ENCODE measurements at places on chromosomes 11 and 22. TPM values are rescaled to one million over a fixed set of nuclear protein-coding genes. Genes with fewer than 3 reads are reported as not detected.
A peak's percentile ranks its signal among the peaks of the same experiment; 100 is the strongest.

DNA sequence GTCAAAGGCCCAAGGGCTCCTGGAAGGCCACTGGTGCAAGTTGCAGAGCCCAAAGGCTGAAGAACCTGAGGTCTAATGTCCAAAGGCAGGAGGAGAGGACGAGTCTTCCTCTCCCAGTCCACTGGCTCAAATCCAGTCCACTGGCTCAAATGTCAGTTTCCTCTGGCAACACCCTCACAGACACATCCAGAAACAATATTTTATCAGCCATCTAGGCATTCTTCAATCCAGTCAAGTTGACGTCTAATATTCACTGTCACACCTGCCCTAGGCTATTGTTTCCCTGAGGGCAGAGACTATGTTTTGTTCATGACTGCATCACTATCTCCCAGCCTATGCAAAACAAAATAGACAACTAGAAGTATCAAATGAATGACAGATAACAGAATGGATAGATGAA is 148.1 kb downstream of the SPON1 start:
- H3K27me3 ChIP-seq: no peaks in the 10 kb centered on the region
- H3K4me1 ChIP-seq: no peaks in the 10 kb centered on the region

Gene CDKN1C
- 18.2 TPM for total RNA-seq

Gene PANX3
- not detected for total RNA-seq

- no peaks in the 10 kb centered on the region for H3K27me3 ChIP-seq
- H3K36me3 ChIP-seq: no peaks in the 10 kb centered on the region
- DNase-seq: no peak
Measured at GRCh38 chr11:4090258-4090657, 4.3 kb upstream of the RRM1 start.

Gene CABP4
- total RNA-seq: 0.53 TPM

- no peak overlapping the region for H3K27ac ChIP-seq
- H3K4me3 ChIP-seq: no peak overlapping the region
- H3K4me1 ChIP-seq: no peaks in the 10 kb centered on the region
- no peaks in the 10 kb centered on the region for H3K27me3 ChIP-seq
- DNase-seq: no peak
Measured at GRCh38 chr11:133782116-133782725, 63.1 kb downstream of the SPATA19 start.

DNA sequence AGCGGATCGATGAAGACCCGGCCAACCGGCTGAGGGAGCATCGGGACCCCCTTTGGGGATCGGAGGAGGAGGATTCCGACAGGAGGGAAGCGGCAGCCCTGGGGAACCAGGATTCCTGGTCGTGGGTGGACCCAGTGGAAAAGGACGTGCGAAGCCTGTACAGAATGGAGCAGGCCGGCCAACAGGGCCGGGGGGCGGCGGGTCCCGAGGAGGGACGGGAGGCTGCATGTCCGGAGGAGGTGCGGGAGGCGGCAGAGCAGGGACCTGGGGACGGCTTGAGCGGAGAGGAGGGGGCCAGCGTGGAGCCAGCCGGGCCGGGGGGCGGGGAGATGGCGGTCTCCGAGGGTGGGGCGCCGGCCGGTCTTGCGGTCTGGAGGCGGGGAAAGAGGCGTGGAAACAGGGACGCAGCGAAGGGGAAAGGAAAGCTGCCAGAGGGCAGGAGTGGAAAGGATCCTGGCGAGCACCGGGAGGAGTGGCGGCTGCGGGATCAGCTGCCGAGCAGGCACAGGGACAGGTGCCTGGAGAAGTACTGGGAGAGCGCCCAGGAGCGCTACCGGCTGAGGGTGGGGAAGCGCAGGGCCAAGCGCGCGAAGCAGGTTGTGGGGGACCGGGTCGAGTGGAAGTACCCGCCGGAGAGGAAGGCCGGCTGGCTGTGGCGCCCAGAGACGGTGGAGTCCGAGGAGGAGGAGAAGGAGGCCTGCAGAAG is at the start of gene ANO5:
TSS of gene ANO5 (plus strand) at position 444 of the 706 bp plus-strand sequence. CDS start 408 bp downstream, outside the sequence.
- H3K4me1 ChIP-seq: no peaks in the 10 kb centered on the region
- peak; percentile 88 for DNase-seq
- H3K27me3 ChIP-seq: no peaks in the 10 kb centered on the region
- H3K36me3 ChIP-seq: no peaks in the 10 kb centered on the region
- H3K4me3 ChIP-seq: peak within 1 kb of the TSS; percentile 64

DNA sequence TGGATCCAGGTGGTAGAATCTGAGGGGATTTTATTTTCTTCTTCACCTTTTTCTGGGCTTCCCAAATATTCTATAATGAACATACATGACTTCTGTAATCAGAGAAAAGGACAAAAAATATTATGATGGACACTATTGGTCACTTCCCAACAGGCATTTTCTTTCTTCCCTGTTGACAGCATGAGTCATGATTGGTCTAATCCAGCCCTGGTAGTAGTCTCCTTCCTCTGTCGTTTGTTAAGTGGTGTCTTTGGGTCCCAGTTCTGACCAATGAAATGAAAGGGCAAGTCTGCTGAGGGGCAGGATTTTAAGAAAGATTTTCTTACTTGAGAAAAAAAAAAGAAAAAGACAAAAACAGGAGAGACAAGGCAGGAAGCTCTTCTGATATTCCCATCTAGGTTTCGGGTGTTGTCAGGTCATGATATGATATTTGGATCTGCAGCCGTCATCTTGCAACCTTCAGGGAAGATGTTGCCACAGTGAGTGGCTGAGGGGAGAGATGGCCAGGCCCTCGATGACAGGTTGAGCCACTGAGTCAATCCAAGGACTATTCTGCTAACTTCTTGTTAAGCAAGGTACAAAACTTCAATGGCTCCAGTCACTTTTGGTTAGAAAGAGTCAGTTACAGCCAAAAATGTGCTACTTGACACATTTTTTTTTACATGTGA is 23.3 kb upstream of the PLEKHB1 start:
- no peaks in the 10 kb centered on the region for H3K36me3 ChIP-seq
- no peaks in the 10 kb centered on the region for H3K4me1 ChIP-seq
- H3K4me3 ChIP-seq: no peak overlapping the region
- DNase-seq: no peak
- no peak overlapping the region for H3K27ac ChIP-seq

- H3K36me3 ChIP-seq: no peaks in the 10 kb centered on the region
- no peaks in the 10 kb centered on the region for H3K4me1 ChIP-seq
- no peak overlapping the region for H3K4me3 ChIP-seq
- peak; percentile 62 for DNase-seq
- H3K27ac ChIP-seq: no peak overlapping the region
Measured at GRCh38 chr22:43884600-43885318, 7.1 kb downstream of the PNPLA5 start.

DNA sequence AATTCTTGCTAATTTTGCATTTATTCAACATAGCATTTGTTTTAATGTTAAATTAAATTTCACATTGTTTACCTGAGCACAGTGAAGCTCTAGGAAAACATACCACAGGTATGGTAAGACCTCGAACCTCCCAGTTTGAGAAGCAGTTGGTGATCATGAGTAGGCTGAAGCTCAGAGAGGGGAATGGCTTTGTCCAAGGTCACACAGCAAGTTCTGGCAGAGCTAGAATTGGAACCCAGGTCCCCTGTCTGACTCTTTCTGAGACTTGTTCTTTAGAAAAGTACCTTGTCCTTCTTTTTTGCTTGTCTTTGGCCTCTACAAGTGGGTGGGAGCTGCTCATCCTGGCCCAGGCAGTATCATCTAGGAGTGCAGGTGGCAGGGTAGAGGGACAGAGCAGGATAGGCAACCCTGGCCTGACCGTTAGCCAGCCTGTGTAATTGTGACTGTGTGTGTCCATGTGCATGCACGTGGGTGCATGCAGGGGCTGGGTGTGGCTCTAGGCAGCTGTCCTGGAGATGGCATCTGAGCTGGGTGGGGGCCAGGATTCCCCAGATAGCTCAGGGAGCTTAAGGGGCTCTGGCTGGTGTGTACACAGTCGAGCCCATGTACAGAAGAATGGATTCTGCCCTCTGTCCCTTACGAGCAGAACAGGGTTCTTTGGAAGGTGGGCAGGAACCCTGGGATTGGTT is 21.6 kb downstream of the PHLDB1 start:
- H3K4me3 ChIP-seq: no peak overlapping the region
- H3K27ac ChIP-seq: no peak overlapping the region
- peaks cover 13% of the 10 kb centered on the region for H3K4me1 ChIP-seq
- no peak for DNase-seq

DNA sequence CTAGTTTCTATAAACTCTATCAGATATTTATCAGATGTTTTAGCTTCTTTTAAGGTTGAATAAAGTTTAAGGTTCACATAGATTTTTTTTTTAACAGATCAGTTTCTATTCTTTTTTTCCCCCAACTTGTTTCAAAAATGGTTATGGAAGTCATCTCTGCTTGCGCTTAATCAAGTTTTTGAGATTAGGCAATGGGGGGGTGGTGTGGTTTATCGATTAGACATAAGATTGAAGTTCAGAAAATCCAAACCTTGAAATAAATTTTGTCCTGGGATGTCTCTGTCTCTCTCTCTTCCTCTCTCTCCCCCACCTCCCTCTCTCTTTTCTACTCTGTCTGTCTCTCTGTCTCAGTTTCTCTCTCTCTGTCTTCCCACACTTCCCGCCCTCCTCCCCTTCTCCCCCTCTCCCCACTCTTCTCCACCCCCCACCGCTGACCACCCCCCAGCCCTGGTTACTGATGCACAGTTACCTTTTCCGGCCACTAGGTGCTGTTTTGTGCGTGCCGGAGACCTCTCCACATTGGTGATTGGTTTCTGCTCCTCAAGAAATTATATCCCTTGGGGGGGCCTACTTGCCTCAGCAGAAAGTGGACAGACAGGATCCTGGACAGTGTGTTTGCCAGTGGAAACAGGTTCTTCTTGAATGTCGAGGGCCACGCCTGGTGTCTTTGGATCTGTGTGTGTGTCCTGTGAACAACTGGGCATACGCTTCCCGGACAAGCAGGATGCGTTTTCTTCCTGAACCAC is 29.7 kb upstream of the ANO1 start:
- H3K27ac ChIP-seq: no peak overlapping the region
- DNase-seq: peak; percentile 24
- no peaks in the 10 kb centered on the region for H3K27me3 ChIP-seq

DNA sequence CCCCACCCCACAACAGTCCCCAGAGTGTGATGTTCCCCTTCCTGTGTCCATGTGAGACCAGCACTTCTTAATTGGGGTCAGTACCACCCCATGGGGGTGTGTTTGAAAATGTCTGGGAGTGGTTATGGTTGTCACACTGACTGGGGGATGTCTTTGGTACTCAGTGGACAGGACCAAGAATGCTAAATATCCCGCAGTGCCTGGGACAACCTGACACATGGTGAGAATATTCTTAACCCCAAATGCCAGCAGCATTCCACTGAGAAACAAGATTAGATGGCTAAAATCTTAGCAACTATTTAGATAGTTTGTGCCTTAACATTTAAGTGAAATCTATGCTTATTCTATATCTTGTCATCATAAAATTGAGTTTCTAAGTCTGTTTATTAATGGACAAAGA is 177.5 kb upstream of the ZBED5 start:
- H3K4me1 ChIP-seq: no peaks in the 10 kb centered on the region
- no peak overlapping the region for H3K27ac ChIP-seq
- no peak overlapping the region for H3K4me3 ChIP-seq
- no peak for DNase-seq
- no peaks in the 10 kb centered on the region for H3K36me3 ChIP-seq
- H3K27me3 ChIP-seq: no peaks in the 10 kb centered on the region

Gene CDHR5
- 310 TPM for total RNA-seq

DNA sequence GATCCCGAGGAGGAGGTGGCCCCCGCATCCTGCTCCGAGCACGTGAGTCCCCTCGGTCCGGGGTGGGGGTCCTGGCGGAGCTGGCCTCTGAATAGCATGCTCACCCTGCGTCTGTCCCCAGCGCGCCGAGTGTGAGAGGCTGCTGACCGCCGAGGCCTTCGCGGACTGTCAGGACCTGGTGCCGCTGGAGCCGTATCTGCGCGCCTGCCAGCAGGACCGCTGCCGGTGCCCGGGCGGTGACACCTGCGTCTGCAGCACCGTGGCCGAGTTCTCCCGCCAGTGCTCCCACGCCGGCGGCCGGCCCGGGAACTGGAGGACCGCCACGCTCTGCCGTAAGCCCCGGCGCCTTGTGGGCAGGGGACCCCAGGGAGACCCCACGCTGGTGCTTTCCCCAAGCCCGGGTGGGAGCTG is 3.5 kb downstream of the MUC2 start:
- H3K27me3 ChIP-seq: no peaks in the 10 kb centered on the region
- no peak overlapping the region for H3K27ac ChIP-seq
- no peak for DNase-seq

- H3K27ac ChIP-seq: no peak overlapping the region
- DNase-seq: no peak
- peaks cover 4% of the 10 kb centered on the region for H3K4me1 ChIP-seq
- peaks cover 6% of the 10 kb centered on the region for H3K27me3 ChIP-seq
- no peak overlapping the region for H3K4me3 ChIP-seq
- H3K36me3 ChIP-seq: no peaks in the 10 kb centered on the region
Measured at GRCh38 chr11:77044356-77044755, 10.2 kb downstream of the B3GNT6 start.

DNA sequence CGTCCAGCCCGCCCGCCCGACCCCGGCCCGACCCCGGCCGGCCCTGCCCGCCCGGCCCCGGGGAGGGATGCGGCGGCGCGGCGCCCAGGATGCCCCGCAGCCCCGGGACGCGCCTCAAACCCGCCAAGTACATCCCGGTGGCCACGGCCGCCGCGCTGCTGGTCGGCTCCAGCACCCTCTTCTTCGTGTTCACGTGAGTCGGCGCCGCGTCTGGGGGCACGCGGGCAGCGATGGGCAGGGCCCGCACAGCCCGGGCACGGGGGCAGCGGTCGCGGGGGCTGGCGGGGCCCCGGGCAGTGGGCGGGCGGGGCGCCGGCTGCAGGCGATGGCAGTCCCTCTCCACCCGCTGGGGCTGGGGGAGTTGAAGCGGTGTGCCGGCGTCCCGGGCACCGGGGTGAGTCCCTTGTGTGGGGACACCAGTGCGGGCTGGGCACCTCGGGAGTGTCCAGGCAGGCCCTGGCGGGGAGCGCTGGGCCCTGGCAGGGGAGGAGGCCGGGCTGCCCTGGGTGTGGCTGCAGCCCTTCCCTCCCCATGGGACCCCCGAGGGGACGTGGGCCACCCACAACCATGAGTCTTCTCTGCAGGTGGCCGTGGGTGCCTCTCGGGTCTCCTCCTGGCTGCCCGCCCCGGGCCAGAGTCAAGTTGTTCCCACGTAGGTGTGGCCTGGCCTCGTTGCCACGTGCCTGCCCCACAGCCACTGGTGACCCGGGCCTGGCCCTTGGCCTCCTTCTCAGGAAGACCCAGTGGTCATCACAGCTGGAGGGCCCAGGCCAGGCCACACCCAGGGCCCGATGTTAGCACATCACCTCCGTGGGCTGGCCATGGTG is 468 bp downstream of the ZDHHC8 start:
- no peaks in the 10 kb centered on the region for H3K36me3 ChIP-seq
- no peaks in the 10 kb centered on the region for H3K27me3 ChIP-seq
- H3K4me3 ChIP-seq: peak overlapping the region; percentile 91
- peaks cover 10% of the 10 kb centered on the region for H3K4me1 ChIP-seq

Gene MMP1
- 2.9 TPM for total RNA-seq

All from colonic mucosa (tissue), 4 donors.